ENCODE measurements at places on chromosomes 4 and X. TPM values are rescaled to one million over a fixed set of nuclear protein-coding genes. Genes with fewer than 3 reads are reported as not detected.

DNA sequence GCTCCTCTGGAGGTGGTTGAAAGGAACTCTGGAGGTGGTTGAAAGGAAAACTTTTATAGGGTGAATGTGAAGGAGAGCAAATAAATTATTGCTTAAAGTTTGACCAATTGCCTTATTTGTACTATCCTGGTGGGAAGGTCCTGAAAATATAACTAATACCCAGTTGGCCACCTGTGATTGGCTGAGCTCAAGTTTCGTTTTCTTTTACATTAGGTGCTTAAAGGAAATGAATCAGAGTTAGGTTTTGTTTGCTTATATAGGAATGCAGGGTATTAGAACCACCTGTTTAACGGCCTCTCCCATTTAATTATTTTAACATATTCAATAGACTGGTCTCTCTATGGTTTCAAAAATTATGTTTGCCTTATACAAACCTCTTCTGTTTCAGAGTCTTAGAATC is 497.6 kb downstream of the PRR32 start:
- no peak for DNase-seq

- DNase-seq: no peak
Measured at GRCh38 chr4:151862766-151863165, 102.0 kb upstream of the GATB start.

DNA sequence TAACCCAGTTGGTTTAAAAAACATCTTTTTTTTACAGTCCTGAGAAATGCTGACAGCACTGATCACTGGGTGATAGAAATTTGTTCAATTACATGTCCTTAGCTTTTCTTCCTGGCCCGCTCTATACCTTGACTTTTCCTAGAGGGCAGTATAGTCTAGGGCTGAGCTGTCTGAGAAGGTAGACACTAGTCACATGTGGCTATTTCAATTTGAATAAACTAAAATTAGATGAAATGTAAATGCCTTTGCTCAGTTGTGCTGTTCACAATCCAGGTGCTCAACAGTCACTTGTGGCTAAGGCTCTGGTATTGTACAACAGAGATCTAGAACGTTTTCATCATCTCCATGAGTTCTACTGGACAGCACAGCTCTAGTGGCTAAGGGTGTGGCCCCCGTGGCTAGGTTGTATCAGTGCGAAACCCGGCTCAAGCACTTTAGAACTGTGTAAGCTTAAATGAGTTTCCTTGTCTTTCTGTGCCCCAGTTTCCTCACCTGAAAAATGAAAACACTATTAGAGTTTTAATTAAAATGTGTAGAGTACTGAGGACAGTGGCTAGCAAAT is 111.6 kb upstream of the WDR17 start:
- no peak for DNase-seq

DNA sequence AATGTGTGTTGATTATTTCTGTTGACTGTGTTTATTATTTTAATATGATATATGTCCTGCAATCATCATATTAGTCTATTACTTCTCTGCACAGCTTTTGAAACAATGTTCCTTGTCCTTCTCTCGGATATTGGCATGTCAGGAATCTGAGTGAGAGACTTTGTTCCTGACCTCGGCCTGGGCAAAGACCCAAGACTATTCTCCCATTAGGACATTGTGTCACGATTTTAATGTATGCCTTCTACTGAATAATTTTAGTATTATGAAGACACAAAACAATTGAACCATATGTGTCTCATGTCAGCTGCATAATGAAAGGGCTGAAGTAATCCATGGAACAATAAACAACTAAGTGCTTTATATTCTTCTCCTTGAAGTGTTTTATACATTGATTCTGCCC is 580.8 kb upstream of the TENM3 start:
- DNase-seq: no peak

DNA sequence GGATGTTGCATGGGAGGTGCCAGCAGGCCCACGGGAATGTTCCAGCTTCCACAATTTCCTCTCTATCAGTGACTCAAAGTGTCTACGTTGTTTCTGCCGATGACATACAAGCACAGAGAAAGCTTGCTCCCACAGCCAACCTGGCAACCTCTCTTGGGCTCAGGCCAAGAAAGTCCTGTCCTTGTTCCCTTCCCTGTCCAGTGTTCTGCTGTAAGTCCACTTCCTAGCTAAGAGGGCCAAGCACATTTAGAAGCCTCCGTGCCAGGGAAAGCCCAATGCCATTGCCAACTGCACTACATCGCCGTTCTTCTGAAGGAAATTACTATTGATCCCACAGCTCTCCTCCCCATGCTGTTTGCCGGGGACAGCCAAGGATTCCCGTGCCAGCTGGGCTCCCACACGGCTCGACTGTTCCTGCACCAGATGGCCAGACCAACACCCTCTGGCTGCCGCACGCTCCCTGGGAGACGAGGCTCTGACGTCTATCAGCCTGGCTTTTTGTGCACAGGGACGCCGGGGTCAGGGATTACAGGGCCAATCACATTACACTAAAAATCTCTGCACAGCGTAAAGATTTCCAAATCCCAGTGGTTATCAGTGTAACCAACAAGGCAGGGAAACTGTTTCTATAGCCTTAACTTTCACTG is 284.0 kb downstream of the BCOR start:
- no peak for DNase-seq

GRCh38 chrX:132001127-132001526 is 22.0 kb upstream of the STK26 start:
- no peak for DNase-seq

OTOP1 gene
- total RNA-seq: not detected

Measured in naive thymus-derived CD4-positive, alpha-beta T cell (primary cell).